ENCODE measurements at places on chromosomes 13 and 19.

DNA sequence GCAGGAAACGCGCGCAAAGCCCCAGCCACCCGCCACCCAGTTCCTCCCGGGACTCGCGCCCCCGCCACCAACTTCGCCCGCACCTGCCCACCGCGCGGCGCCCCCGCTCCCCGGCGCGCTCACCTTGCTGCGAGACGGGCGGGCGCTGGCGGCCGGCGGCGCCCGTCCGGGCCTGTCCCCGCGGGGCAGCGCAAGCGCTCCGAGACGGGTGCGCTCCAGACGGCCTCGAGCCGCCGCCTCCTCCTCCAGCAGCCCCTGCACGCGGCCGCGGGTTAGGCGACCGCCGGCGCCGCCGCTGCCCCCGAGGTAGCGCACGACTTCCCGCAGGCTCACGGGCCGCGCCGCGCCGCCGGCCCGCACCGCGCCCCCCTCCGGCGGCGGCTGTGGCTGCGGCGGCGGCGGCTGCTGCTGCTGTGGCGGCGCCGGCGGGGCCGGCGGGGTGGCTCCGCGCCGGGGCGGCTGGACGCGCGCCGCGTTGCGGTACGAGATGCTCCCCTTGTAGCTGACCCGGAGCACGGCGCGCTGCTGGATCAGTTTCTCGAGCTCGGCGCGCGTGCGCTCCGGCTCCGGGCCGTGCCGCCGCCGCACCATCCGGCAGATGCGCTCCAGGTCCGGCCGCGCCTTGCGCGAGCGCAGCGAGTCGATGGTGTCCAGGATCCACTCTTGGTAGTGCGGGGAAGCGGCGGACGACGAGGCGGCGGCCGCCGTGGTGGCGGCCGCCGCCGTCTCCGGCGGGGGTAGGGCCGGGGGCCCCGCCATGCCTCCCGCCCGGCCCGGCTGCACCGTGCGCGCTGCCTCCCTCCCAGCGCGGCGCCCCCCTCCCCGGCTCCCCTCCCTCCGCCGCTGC lies 666 bp downstream of the SAMD1 start:
- no peak overlapping the region for H3K27ac ChIP-seq
- peak; percentile 74 for DNase-seq
- H3K4me3 ChIP-seq, result peak overlapping the region; percentile 73
- H3K27me3 ChIP-seq, result no peaks in the 10 kb centered on the region

GRCh38 chr19:39428283-39429112 lies 7.3 kb downstream of the RPS16 start:
- peaks cover 31% of the 10 kb centered on the region for H3K36me3 ChIP-seq
- H3K4me1 ChIP-seq, result peaks cover 34% of the 10 kb centered on the region
- peak overlapping the region; percentile 89 for H3K27ac ChIP-seq
- DNase-seq, result peak; percentile 98

DNA sequence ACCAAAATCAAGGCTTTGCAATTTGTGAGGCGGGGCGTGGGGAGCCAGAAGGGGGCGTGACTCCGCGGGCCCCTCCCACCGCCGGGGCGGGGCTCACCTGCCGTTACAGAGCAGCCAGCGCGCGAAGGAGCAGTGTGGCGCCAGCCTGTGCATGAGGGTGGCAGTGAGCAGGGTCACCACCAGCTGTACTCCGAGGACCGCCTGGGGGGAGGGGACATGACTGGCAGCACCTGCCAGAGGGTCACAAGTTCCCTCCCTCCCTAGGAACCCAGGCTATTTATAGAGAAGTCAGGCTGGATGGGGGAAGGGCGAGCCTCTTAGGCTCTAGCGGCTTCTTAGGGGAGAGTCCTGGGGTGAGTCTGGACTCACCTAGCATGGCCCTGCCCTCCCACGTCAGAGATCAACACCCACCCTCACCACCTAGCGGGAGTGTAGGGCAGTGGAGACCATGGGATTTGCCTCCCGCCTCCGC lies 3.6 kb downstream of the TMEM161A start:
- peaks cover 19% of the 10 kb centered on the region for H3K36me3 ChIP-seq
- H3K27me3 ChIP-seq, result no peaks in the 10 kb centered on the region
- H3K4me3 ChIP-seq, result no peak overlapping the region

DNA sequence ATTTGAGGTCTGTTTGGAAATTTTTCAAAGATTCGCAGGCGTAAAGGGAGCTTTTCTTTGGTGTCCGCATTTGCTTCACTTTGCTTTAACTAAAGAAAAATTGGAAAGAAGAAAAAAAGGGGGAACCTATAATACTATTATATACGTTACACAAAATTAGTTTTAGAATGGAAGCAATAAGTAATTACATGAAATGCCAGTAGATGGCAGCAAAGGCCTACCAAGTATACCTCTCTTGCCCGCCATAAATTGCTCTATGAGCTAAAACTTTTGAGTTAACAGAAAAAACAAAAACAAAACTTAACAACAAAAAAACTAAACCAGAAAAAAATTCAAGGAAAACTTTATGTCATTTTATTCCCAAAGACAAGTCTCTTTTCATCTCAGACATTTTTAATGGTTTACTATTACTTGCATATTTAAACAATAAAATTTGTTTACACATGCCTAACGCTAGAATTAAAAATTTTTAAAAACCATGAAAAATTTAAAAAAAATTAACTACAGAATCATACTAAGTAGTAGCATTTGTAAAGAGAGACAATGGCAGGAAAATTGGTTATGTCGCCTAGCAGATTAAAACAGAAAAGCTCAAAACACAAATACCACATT lies 271.4 kb downstream of the NALCN start:
- H3K4me3 ChIP-seq, result no peak overlapping the region
- DNase-seq, result peak; percentile 57
- no peaks in the 10 kb centered on the region for H3K27me3 ChIP-seq

DNA sequence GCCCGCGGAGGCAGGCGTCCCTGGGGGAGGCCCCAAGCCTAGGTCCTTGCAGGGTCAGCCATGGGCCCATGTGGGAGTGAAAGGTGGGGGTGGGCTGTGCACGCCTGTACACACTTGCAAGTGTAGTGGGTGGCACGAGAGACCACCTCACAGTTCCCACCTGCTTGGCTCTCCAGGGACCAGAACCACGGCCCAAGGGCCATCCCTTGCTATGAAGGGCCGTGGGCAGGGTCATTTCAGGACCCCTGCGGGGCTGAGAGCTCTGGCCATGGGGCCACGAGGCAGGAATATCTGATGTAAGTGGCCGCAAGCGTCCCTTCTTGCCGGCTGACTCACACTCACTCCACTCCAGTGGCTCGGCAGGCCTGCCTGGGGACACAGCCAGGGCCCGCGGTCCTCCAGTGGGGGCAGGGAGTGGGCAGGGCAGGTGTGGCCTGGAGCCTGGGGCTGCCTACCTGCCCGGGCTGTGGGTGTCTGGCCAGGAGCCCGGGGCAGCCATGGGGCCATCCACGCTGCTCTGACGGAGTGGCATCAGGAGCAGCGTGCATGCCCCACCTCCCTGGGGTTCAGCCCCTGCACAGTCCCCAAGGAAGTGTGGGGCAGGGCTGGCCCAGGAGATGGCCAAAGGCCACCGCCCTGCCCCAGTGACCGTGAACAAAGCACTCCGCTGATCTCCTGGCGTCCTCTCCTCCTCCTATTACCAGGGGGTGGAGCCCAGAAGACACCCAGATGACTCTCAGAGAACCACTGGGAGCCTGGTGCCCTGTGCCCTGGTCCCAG lies 8.6 kb upstream of the MKNK2 start:
- H3K4me3 ChIP-seq, result no peak overlapping the region
- peak; percentile 91 for DNase-seq
- H3K4me1 ChIP-seq, result peaks cover 65% of the 10 kb centered on the region
- peak overlapping the region; percentile 94 for H3K27ac ChIP-seq
- H3K36me3 ChIP-seq, result no peaks in the 10 kb centered on the region

DNA sequence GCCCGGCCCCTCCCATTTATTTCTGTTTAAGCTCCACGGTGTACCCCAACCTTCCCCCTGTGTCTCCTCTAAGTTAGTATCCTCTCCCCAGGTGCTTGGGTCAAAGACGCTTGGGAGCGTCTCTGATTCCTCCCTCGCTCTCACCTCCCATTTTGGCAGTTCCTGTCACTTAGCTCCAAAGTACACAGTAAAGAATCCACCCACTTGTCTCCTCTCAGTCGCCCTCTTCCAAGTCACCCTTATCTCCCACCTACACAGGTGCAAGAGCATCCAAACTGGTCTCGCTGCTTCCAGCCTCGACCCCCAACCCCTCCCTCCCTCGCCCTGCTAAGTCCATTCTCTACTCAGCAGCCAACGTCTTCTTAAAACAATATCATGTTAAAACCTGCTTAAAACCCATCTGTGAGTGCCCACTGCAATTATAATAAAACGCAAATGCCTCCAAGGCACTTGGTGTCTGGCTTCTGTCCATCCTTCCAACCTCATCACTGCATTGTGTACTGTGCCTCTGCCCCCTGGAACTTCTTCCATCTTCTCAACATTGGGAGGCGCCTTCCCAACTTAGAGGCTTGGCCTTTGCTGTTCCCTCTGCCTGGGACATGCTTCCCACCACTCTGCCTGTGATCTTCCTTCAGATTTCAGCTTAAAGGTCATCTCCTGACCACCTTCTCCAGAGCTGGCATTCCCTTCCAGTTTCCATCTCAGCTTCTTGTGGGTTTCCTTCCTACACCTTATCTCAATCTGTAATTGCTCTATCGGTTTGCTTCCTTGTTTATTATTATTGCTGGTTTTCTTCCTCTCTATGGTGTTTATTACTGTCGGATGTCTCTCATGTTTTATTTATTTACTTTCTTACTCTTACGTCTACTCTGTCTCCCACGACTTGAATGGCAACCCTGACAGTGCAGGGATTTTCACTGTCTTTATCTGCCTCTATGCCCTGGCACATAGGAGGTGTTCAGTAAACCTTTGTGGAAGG lies 9.5 kb upstream of the KLK14 start:
- no peak overlapping the region for H3K4me3 ChIP-seq
- H3K36me3 ChIP-seq, result peaks cover 3% of the 10 kb centered on the region
- H3K27ac ChIP-seq, result no peak overlapping the region
- peaks cover 4% of the 10 kb centered on the region for H3K4me1 ChIP-seq
- no peak for DNase-seq

DNA sequence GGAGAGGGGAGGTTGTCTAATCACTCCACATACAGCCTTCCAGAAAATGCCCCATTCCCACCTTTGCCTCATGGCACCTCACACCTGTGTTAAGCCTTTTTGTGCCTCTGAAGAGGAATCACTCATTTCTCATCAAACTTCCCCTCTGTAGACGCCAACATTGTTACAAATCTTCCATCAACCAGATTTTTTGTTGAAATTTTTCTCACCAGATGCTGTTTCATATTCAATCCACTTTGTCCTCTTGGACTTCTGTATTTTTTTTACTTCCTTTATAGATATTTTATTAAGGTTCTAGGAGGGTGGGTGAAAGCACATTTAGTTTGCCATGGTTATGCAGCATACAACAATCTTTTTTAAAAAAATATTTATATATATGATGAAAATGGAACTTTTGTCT lies 74.0 kb downstream of the RUBCNL start:
- DNase-seq, result no peak
- H3K27me3 ChIP-seq, result no peaks in the 10 kb centered on the region
- H3K4me1 ChIP-seq, result no peaks in the 10 kb centered on the region
- H3K4me3 ChIP-seq, result no peak overlapping the region
- H3K27ac ChIP-seq, result no peak overlapping the region

DNA sequence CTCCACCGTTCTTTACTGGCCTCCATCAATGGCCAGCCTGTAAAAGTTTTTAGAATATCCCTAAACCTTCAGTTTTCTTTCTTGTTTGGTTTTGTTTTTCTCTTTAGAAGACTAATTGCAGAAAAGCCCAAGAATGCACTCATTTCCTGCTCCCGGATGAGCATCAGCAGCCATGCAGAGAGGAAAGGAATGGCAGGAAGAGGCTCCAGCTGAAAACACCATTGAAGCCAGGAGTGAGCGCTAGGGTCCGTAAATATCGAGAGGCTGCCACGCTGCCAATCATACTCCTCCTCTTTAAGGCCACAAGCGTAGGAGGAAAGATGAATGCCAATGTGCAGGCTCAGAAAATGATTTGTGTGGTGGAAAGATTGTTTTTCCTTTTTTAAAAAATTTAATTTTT lies 57.4 kb upstream of the UBE2L5 start:
- peak; percentile 47 for DNase-seq
- peak overlapping the region; percentile 45 for H3K27ac ChIP-seq
- H3K27me3 ChIP-seq, result no peaks in the 10 kb centered on the region
- peaks cover 6% of the 10 kb centered on the region for H3K4me1 ChIP-seq

Measured in mesenchymal stem cell (in vitro differentiated cells and primary cell).